ENCODE measurements at places on chromosomes 12 and 14.

GRCh38 chr12:113748707-113749432, 217.3 kb downstream of the RBM19 start:
- no peak for DNase-seq

DNA sequence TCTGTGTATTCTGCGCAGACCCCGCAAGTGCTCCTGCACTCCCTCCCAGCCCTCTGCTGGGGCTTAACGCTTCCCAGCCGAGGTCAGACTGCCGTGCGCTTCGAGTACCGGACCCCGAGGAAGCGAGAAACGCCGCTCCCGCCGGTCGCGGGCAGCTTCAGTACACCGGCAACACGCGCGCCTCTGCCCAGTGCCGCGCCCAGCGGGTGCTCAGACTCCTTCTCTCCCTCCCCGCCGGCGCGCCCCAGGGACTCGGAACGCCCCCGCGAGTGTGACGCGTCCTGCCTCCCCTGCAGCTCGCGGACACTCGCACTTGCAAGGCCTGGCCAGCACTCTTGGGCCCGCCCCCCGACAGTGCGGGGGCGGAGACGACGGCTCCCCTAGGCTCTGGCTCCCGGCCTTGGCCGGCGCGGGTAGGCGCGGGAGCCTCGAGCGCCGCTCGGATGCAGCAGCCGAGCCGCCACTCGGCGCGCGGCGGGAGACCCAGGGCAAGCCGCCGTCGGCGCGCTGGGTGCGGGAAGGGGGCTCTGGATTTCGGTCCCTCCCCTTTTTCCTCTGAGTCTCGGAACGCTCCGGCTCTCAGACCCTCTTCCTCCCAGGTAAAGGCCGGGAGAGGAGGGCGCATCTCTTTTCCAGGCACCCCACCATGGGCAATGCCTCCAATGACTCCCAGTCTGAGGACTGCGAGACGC, at the start of gene PTGER2:
TSS of gene PTGER2 (plus strand) at position 410 of the 692 bp plus-strand sequence. CDS start at position 647, 237 bp downstream.
- peak; percentile 83 for DNase-seq

DNA sequence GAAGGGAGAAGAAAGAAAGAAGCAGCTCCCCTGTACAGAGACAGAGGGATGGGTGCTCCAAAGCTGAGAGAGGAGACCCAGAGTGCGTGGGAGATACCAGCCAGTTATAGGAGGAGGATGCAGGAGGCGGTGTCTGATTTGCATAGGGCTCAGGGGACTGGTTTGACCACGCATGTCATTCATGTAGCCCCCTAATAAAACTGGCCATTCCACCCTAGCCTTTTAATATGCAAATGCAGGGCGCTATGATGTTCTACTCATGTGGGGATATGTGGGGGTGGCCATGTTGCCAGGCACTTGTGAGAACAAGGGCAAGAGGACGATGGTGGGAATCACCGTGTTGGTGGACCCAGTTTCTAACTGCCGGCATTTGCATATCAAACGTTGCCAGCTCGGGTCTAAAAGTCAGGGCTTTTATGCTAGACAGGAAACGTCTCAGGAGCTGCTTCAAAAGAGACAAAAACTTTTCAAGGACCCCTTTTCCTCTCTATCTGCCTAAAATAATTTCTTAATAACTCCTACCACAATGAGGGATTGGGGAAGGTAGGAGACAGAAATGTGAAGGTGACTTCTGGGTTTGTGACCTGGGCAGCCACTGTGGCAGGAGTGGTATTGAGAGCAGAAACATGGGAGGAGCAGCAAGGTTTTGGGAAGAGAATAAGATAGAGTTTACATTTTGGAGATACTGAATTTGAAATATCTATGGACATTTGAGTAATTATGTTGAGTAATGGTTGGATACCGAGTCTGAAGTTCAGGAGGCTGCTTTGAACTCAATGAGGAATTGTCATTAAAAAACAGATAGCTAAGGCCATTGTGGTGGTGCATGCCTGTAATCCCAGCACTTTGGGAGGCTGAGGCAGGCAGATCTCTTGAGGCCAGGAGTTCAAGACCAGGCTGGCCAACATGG, 2.2 kb upstream of the ATXN3 start:
- DNase-seq = no peak

DNA sequence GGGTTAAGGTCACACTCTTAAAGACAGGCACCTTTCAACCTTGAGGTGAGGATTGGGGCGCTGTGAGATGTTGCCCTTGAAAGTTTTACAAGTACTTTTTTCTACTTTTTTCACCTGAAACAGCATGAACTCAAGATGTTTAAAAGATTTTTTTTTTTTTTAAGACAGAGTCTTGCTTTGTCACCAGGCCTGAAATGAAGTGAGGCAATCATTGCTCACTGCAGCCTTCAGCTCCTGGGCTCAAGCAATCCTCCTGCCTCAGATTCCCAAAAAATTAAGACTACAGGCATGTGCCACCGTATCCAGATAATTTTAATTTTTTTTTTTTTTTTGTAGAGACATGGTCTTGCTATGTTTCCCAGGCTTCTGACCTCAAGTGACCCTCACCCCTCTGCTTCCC, 243.9 kb downstream of the DIO2 start:
- no peak for DNase-seq

- no peak for DNase-seq
Measured at GRCh38 chr14:99598774-99599173, 5.2 kb downstream of the CCDC85C start.

DNA sequence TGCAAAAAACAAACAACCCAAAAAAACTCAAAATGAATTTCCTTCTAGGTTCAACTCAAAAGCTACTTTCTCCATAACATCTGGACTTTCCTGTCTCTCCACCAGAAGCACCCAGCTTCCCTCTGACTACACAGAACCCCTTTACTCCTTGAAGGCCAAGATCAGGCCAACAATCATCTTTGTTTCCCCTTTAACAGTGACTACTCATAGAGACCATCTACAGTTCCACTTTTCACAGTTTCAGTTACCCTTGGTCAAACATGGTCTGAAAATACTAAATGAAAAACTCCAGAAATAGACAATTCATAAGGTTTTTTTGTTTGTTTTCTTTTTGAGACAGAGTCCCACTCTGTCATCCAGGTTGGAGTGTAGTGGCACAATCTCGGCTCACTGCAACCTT, 11.8 kb downstream of the GCH1 start:
- DNase-seq = no peak

DNA sequence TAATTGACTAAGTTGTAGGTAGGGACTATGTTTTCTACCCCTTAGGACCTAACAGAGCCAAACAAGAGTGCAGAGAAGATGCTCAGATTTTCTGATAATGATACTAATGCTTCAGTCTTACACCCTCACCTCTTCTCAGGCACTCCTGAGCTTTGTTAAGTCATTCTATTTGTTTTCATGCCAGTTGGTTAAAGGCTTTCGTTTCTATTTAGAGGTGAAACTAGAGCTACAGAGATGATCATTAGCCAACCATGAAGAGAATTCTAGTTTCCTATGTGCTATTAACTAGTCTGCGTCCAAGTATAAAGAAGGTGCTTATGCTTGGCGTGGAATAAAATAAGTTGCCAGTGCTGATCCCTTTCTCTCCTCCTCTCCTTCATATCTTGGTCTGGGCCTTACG, 34.6 kb upstream of the PYGL start:
- no peak for DNase-seq

- no peak for DNase-seq
Measured at GRCh38 chr12:87870493-87871460, 158.4 kb downstream of the C12orf50 start.

GRCh38 chr12:50458606-50459005, 46.2 kb upstream of the DIP2B start:
- DNase-seq = no peak

GRCh38 chr12:89244536-89244935, 107.8 kb downstream of the DUSP6 start:
- no peak for DNase-seq

DNA sequence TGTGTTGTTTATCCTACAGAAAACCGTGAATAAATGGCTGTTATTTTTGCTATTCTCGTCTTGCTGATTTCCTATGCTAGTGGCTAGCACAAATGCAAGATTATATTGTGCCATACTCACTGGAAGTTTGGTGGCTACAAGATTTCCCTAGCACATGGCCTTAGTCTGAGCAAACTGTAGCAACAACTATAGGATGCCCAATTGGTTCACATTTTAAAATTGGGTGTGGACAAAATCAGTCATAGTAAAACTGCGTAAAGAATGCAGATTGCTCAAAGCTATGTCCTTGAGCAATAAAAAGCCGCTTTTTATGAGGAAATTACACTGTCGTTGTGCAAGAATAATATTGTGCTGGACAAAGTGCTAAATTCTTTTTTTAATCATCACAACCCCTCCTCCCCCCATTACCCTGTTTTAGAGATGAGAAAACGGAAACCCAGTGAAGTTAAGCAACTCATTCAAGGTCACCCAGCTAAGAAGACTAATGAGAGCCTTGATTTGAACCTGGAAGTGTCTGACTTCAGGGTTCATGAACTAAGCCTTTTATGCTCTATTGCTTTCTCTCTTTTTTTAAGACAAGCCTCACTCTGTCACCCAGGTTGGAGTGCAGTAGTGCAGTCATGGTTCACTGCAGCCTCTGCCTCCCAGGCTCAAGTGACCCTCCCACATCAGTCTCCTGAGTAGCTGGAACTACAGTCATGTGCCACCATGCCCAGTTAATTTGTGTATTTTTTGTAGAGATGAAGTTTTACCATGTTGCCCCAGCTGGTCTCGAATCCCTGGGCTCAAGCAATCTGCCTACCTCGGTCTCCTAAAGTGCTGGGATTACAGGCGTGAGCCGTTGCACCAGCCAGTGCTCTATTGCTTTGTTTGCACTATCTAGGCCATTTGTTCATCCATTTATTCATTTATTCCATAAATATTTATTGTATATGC, 73.6 kb downstream of the SRGAP1 start:
- DNase-seq = no peak

- DNase-seq = no peak
Measured at GRCh38 chr12:56158926-56159461, 835 bp downstream of the MYL6 start.
